ENCODE measurements at places on chromosomes 2 and 18.

GRCh38 chr18:27181726-27182125 lies 3.4 kb downstream of the CHST9 start:
- no peak for DNase-seq

GRCh38 chr2:181366675-181367175 lies 90.5 kb upstream of the ITGA4 start:
- DNase-seq: no peak

DNA sequence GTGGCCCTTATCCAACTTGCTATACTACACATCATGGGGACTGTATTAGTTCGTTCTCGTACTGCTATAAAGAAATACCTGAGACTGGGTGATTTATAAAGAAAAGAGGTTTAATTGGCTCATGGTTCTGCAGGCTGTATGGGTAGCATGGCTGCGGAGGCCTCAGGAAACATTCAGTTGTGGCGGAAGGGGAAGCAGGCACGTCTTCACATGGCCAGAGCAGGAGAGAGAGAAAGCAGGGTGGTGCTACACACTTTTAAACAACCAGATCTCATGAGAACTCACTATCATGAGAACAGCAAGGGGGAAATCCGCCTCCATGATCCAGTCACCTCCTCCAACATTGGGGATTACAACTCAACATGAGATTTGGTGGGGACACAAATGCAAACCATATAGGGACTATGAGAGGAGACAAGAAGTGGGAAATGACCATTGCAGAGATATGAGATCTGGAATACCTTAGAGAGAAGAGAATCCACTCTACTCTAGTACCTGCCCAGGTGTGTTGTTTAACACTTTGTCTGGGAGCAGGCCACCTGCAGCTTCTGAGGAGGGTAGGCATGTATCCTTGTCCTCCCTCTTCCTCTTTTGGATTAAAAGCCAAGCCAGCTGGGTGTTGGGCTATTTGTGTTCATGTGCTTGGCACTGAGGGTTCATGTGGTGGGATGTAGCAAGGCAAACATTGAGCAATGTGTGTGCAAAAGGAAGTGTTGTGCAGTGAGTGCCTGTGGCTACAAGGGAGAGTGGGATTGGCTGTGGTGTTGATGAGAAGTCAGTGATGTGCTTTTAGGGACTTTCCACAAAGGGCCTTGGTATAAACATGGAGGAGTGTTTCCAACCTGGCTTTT lies 22.8 kb downstream of the TTLL4 start:
- no peak for DNase-seq

DNA sequence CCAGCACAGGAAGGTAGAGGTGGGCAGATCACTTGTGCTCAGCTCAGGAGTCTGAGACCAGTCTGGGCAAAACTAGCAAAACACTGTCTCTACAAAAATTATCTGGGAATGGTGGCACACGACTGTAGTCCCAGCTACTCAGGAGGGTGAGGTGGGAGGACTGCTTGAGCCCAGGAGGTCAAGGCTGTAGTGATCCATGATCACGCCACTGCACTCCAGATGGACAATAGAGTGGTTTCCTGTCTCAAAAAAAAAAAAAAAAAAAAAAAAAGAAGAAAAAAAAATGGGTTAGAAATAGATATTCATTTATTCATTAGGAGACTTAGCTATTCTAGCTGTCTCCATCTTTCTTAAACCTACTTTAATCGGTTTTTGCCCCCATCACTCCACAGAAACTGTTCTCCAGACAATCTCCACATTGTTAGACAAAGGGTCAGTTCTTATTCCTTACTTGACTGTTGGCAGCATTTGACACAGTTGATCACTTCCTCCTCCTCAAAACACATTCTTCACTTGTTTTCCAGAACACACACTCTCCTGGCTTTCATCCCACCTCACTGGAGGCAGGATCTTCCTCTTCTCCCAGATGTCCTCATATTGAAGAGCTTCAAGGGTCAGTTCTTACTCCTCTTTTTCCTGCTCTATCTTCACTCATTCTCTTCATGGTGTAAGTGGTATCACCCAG lies 103.1 kb downstream of the DTNB start:
- DNase-seq: no peak

DNA sequence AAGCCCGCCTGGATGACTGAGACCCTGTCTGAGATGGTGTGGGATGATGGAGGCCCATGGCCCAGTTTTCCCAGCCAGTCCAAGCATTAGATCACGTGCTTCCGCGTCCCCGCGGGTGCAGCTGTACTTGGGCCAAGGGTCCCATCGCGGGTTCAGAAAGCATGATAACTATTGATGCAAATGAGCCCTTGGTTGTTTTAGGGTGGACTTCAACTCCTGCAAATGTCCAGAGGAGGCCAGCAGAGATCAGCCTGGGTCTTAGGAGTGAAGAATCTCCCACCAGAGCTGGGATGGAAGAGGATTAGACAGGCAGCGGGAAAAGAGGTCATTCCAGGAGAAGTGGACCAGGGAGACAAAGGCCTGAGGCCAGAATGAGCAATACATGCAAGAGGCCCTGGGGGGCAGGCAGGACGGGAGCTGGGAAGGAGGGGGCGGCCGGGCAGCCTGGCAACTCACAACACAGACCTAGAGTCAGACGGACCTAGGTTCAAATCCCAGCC lies 89.9 kb upstream of the TMEM247 start:
- no peak for DNase-seq

GRCh38 chr2:83461135-83461534 lies 997.9 kb downstream of the SUCLG1 start:
- no peak for DNase-seq

- no peak for DNase-seq
These were observed 490.8 kb upstream of the PIK3C3 start for GRCh38 chr18:41464278-41464677.

Measured in NCI-H748 treated with DMSO at 0.1 percent for 48 hours (cell line).